ENCODE measurements at places on chromosomes 11 and 22. TPM values are rescaled to one million over a fixed set of nuclear protein-coding genes. Genes with fewer than 3 reads are reported as not detected.

GRCh38 chr11:61023086-61023965 lies 51.8 kb downstream of the CD6 start:
- no peak for ATAC-seq

DNA sequence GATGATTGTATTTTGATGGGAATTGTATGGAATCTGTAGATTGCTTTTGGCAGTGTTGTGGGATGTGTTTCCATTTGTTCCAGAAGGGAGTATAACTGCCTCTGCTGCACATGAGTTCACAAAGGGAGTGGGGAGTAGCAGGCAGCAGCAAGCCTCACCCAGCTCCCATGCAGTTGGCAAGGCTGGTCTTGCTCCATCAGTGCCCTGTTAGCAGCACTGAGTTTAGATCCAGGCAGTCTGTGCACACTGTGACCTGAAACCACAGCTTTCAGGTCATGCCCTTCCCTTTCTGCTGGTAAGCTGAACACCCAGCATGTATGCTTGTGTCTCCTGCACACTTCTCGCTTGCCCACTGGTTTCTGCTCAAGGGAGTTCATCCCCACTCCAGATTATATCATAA lies 3.7 kb upstream of the NUCB2 start:
- no peak for ATAC-seq

DNA sequence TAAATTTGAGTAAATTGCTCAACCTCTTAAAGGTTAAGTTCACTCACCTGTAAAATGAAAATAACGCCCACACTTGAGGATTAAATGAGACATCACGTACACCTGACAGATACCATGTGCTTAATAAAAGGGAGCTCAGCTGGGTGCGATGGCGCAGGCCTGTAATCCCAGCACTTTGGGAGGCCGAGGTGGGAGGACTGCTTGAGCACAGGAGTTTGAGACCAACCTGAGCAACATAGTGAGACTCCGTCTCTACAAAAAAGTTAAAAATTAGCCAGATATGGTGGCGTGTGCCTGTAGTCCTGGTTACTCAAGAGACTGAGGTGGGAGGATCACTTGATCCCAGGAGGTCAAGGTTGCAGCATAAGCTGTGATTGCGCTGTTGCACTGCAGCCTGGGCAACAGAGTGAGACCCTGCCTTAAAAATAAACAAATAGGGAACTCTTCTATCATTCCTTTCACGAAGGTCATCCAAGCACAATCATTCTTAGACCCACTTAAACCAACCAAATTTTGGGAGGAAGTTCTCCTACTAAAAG lies 134.1 kb downstream of the BBOX1 start:
- ATAC-seq: no peak

DNA sequence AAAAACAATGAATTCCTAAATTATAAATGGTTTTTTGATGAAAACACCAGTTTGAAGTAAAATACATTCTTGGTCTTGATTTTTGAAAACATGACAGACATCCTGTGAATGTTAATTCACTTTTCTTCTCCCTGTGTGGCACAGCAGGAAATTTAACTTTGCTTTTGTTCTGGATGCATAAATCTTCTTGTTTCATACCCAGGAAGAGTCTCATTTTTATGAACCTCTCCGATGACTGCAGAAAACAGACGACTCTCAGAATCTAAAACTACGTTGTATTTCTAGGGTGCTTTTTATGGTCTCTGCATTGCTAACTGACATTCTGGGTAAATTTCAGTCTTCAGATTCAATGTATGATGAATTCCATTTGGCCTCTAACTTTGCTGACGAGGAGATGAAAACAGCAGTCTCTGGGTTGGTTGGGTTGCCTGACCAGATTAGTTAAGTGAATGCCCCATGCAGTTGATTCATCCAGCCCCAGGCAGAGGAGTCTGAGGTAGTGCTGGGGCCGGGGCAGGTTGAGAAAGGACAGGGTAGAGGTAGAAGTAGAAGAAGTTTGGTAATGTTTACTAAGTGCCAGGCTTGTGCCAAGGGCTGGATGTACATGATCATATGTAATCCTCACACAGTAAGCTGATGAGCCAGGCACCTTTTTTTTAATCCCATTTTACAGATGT lies 20.1 kb downstream of the TCP11L1 start:
- ATAC-seq: no peak

DNA sequence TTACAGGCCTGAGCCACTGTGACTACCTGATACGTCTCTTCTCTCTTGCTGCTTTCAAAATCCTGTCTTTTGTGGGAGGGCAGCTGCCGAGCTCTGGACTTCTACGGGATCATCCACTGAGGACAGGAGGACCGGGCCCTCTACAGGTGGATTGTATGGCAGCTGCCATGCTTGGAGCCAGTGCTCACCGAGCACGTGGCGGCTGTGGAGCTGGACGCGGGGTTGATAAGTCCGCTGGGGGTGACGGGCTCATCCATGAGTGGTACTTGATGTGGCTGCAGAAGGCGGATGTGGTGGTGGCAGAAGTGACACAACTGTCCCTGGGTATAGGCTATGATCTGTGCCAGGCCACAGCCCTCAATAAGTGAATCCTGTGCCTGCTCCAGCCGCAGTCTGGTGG lies 1.8 kb upstream of the CYP2D6 start:
- no peak for ATAC-seq

DNA sequence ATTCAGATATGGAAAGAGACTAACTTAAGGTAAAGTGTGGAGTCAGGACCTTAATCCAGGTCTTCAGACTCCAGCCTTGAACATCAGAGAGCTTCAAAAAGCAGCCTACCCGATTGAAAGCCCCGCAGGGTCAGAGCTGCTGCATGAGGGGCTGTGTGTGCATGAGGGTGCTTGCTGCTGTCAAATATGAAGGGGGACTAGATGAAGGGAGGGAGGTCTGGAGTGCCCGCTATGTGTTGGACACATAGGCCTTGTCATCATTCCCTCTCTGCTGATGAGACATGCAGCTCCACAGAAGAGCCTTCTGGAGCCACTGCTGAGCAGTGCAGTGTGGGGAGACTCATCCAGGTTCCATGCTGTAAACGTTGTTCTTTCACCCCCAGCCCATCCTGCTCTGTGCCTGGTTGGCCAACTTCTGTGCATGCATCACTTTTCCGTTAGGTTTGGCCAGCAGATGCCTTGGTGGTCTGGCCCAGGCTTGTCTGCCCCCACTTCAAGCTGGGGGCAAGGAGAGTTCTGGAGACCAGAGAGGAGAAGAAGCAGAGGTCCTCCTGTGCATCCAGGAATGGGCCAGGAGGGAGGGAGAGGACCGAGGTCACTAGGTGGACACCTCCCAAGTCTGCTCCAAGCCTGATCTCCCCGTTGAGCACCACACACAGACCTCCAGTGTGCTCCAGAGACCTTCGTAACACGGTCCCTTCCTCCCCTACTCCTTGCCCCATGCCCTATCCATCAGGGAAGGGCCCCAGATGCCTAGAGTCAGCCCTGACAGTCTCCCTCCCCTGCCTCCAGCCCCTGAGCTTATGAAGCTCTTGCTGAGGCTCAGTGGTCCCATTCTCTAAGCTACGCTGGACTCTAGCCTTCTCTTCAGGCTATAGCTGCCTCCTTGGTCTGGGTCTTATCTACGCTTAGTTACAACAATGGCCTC lies 32.0 kb downstream of the LRRC32 start:
- ATAC-seq: no peak

The RAB38 gene
- total RNA-seq: 7.6 TPM
